Choroid plexus epithelial cell (primary cell): ENCODE measurements at places on chromosomes 4 and X.

DNA sequence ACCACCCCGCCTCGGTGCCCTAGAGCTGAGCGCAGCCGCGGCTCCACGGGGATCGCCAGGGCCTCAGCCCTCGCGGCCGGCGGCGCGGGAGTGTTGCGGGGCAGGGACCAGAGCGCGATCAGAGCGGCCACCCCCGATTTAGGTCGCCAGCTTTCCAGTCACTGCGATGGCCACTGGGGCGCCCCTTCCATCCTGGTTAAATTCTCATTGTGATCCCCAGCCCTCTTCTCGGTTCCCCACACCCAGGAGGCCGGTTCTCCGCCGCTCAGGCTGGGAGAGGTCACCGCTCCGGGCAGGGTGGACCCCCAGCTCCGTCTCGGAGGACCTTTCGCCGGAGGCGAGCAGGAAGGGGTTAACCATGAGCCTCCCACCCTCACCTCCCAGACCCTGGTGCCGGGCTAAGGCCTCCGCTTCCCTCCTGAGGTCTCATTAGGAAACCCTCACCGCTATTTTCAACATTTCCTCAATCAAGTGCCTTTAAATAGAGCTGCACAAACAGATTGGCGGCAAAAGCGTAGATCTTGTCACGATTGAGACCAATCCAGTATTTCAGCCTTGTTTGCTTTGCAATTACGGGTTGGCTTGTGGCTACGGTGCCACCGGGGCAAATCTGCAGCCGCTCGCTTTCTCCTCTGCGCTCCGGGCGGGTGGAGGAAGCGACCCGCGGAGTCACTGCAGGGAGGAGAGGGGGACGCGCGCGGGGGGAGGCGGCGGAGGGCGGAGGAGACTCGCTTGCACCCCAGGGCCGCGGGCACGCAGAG is 8.3 kb upstream of the HAND2 start:
- no peak for DNase-seq

DNA sequence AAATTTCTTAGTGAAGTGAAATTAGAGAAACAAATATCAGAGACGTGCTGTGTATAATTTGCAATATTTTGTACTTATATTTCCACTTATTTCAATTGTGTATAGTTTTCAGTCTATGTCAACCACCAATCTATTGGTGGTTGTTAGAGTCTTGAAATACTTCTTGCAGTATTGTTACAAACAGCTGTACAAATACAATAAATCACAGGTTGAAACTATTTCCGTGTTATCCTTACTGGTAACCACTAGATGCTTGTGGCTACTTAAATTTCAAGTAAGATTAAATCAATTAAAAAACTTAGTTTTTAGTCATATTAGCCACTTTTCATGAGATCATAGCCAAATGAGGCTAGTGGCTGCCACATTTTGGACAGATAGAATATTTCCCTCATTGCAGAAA is 520.5 kb downstream of the GBA3 start:
- no peak for DNase-seq

DNA sequence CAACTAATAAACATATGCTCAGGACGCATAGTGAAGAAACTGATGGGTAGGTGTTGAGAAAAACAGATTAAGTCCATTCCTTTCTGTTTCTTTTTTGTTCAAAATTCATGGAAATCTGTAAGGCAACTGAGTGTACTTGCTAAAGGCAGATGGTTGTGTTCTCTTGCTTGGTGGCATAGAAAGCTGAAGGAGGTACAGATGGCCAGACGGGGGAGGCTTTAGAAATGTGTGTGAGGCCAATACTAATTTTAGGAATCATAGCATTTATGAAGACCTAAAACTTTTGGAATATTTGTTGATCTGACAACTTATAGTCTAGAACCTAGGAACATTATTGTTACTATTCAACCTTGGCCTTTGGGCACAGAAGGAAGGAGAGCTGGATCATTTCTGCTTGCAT is 56.8 kb upstream of the EMCN start:
- DNase-seq, result no peak

DNA sequence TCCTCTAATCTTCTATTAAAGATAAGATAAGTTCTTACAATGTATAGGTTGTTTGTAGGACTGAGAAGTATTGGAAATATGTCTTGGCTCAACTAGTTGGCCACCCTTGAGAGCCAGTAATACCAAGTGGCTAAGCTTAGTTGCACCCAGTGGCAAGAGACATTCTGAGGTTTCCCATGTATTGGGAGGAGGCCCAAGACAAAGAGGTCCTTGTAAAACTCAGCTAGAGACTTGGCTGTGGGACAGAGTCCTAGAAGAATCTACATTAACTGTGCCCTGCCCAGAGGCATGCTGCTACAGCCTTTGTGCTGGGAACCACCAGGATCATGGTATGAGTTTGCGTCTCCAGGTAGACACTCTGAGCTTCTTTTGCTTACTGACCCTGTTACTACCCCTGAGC is 41.9 kb upstream of the SLC4A4 start:
- no peak for DNase-seq

DNA sequence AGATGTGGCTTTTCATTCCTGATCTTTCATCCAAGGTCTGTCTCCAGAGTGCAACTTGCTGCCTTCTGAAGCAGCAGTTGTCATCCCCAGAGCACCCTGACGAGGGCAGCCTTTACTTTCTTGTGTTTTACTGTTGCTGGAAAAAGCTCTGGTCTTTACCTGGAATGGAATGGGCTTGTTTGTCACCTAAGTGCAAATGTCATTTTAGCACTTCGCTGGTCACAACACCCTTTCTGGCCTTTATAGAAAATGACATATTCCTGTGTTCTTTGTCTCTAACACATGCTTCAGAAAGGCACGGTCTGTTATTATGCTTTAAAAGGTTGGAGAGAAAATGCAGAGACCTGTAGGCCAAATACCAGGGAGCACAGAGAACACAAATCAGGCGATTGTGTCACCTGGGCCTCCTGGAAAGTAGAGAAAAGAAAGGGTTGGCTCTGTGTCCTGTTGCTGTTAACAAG is 332.7 kb upstream of the IGFBP7 start:
- DNase-seq, result peak; percentile 56

DNA sequence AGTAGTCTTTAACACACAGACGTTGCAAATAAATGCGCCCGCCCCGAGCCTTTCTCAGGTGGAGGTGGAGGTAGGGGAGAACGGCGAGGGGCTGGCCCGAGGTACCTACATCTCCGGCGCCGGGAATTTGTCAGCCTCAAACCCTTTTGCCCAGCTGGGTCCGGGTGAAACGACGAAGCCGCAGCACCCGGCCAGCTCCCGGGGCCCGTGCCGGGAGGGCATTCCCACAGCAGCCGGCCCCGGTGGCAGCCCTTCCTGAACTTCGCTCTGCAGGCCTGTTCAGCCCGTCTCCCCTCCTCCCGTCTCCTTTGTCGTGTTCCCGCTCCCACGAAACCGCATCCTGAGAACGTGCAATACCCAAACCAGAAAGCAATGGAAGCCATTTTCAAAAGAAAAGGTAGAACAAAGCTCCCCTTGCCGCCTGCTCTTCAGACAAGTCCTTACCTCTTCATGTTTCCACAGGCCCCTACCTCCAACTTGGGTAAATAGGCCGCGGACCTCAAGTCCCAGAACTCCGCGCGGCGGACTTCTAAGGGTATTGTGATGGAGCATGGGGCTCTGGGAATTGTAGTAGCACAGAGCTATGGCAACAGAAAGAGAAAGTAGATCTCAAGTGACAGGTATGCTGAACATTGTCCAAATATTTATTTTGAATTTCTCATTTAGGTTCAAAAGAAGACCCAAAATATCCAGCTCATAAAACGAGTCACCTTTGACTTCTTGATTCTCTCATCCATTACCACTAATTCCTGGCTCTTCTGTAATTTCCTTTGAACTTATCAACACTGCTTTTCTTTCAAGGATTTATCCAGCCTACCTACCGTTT is at the start of gene RBM41:
Gene RBM41, minus strand, starts transcription at position 501 of the 826 bp plus-strand sequence. Its CDS starts 49 bp downstream, at position 452.
- peak; percentile 84 for DNase-seq

- no peak for DNase-seq
These were observed 40.8 kb upstream of the STX18 start for GRCh38 chr4:4582653-4583052.

DNA sequence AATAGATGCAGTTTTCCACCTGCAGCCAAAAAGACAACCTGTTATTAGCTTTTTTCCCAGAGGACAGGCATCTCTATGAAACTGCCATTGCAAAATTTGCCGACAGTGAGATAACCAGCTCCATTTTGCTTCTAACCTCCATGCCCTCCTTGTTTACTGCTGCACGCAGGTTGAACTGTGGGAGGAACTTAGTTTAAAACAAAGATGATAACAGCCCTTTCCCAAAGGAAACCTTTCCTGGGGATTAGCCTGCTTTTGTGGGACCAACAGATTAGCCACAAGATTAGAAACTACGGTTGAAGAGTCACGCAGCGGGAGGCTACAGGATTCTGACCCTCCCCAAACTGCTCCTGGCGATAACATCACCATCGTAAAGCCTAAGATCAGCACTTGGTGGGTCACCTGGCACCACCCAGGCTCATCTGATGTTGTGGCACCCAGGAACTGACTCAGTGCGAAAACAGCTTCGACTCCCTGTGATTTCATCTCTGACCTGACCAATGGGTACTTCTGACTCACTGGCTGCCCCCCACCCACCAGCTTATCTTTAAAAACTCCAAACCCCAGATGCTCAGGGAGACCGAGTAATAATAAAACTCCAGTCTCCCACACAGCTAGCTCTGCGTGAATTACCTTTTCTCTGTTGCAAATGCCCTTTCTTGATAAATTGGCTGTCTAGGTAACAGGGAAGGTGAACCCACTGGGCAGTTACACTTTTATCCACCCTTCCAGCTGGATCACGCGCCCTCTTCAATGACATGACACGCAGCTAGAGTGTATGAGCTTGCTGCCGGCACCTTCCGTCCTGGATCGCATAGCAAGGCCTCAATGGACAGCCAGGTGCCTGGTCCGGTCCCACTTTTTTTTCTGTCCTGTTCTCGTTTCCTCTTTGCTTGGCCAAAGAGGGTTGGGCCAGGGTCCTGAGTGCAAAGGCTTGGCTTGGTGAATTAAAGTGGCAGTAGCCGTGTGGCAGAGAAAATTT is 27.2 kb downstream of the NOP14 start:
- peak; percentile 58 for DNase-seq
